ENCODE measurements at places on chromosomes 12 and 14. TPM values are rescaled to one million over a fixed set of nuclear protein-coding genes. Genes with fewer than 3 reads are reported as not detected.

GPR162 gene
- total RNA-seq: 1.3 TPM

TCL1B gene
- total RNA-seq: not detected

KRT72 gene
- total RNA-seq: not detected

INHBC gene
- total RNA-seq: not detected

SMIM41 gene
- not detected for total RNA-seq

HNRNPA1 gene
- total RNA-seq: 689 TPM

CDCA3 gene
- 59.0 TPM for total RNA-seq

RNASE3 gene
- not detected for total RNA-seq

ATL1 gene
- total RNA-seq: 1.5 TPM

GLIPR1L1 gene
- total RNA-seq: not detected

LRP1-AS gene
- total RNA-seq: not detected

REP15 gene
- total RNA-seq: 1.9 TPM

WDR20 gene
- 20.2 TPM for total RNA-seq

CCDC175 gene
- not detected for total RNA-seq

KRT6A gene
- total RNA-seq: not detected

PTPRO gene
- not detected for total RNA-seq

MGAT4C gene
- not detected for total RNA-seq

DEGS2 gene
- 4.9 TPM for total RNA-seq

KDM2B gene
- 27.5 TPM for total RNA-seq

CIPC gene
- total RNA-seq: 20.3 TPM

ADAM20 gene
- total RNA-seq: 0.31 TPM

Data from Panc1 (cell line).